Activated T-helper 1 cell treated with anti-CD3 and anti-CD28 coated beads, Interleukin-12 subunit alpha, Interleukin-12 subunit beta, Interleukin-2, Interleukin-4 antibody, amounts not matched to agents 30 ng/mL and 10 ng/mL and 1 ng/mL, durations not matched to agents 14 hours and 24 hours and 36 hours (primary cell): ENCODE measurements at places on chromosomes 4 and X.

- DNase-seq = no peak
- peak overlapping the region; percentile 75 for H3K4me3 ChIP-seq
- peaks cover 13% of the 10 kb centered on the region for H3K4me1 ChIP-seq
These were observed 554 bp downstream of the CDKL5 start for GRCh38 chrX:18426004-18426320.

- DNase-seq = no peak
- peaks cover 7% of the 10 kb centered on the region for H3K36me3 ChIP-seq
- no peaks in the 10 kb centered on the region for H3K27me3 ChIP-seq
These were observed 207.0 kb upstream of the TBL1X start for GRCh38 chrX:9257718-9258420.

- no peaks in the 10 kb centered on the region for H3K27me3 ChIP-seq
- H3K27ac ChIP-seq = peak overlapping the region; percentile 91
- peak overlapping the region; percentile 23 for H3K4me3 ChIP-seq
These were observed 8.4 kb upstream of the TBL1X start for GRCh38 chrX:9456250-9457074.

DNA sequence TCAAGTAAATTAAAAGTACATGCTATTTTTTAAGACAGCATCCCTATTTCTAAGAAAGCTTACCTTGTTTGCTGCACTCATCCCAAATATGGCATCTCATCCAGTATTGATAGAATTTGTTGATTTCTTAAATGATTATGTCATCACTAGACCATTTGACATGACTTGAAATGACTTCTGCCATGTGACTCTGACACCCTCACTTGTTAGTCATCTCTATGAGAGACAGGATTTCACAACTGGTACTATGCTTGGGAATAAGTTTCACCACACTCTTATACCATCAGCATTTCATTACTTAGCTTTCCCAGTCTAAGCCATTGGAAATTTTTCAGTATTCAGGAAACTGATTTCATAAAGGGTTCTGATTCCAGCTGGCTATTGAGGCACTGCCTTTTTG lies 55.3 kb downstream of the TMPRSS11F start:
- no peak overlapping the region for H3K27ac ChIP-seq
- DNase-seq = no peak
- no peaks in the 10 kb centered on the region for H3K4me1 ChIP-seq
- no peaks in the 10 kb centered on the region for H3K27me3 ChIP-seq

GRCh38 chrX:118370921-118371624 lies 25.2 kb downstream of the WDR44 start:
- no peaks in the 10 kb centered on the region for H3K4me1 ChIP-seq
- H3K27ac ChIP-seq = no peak overlapping the region
- H3K27me3 ChIP-seq = no peaks in the 10 kb centered on the region
- H3K36me3 ChIP-seq = no peaks in the 10 kb centered on the region

- H3K27ac ChIP-seq = peak overlapping the region; percentile 7
- peak overlapping the region; percentile 89 for H3K4me3 ChIP-seq
- H3K4me1 ChIP-seq = peaks cover 33% of the 10 kb centered on the region
- peaks cover 27% of the 10 kb centered on the region for H3K36me3 ChIP-seq
- no peaks in the 10 kb centered on the region for H3K27me3 ChIP-seq
These were observed 6.6 kb downstream of the MID1IP1 start for GRCh38 chrX:38807873-38808272.

DNA sequence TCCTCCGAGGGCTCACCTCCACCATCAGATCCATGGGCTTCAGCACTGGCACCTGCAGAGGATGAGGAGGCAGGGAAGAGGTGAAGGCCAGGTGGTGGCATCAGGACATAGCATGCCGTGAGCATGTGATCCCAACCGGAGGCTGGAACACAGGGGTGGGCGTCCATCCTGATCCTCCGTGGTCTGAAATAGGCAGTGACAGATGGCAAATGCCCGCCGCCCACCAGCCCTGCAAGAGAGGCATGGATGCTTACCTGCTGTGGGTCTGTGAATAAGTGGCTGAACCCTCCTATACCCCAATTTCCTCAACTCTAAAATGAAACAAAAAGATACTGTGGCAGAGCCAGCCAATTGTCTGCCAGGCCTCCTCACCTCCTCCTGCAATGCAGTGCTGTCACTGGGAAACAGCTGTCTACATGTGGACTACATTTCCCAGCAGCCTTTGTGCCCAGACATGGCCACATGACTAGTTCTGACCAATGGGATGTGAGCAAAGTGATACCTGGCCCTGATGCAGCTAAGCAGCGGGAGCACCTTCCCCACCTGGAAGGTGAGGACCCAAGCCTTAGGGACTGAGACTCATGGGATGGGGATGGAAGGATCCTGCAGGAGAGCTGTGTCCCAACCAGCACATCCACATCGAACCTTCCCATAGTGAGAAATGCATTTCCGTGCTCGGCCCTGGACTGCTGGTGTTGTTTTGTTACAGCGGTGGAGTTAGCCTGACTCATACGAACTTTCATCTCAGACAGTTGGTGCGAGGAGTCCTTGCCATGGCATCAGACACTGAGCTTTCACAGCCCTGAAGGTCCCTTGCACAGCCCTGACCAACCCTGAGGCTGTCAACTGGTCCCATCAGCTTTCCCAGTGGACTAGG lies 99.5 kb downstream of the PPP2R2C start:
- no peak overlapping the region for H3K27ac ChIP-seq
- H3K4me1 ChIP-seq = no peaks in the 10 kb centered on the region
- peaks cover 2% of the 10 kb centered on the region for H3K27me3 ChIP-seq
- H3K36me3 ChIP-seq = no peaks in the 10 kb centered on the region
- DNase-seq = peak; percentile 14

- H3K4me3 ChIP-seq = no peak overlapping the region
- H3K4me1 ChIP-seq = no peaks in the 10 kb centered on the region
- H3K27ac ChIP-seq = no peak overlapping the region
- no peaks in the 10 kb centered on the region for H3K27me3 ChIP-seq
- no peaks in the 10 kb centered on the region for H3K36me3 ChIP-seq
These were observed 72.4 kb downstream of the APBB2 start for GRCh38 chr4:41141900-41142299.

DNA sequence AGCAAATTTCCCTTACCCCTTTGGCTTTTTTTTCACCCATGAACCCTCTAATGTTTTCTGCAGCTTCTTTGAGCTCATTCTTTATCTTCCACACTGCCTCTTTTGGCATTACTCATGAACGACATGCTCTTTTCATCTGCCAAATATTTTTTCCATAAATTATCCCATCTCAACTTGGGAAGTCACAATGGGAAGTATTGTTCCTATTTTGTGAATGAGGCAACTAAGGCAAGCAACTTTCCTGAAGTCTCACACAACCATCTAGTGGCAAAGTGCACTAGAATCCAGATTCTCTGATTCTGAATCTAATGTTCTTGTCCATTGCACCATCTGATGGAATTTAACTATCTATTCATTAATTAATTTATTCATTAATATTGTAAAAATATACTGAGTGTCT lies 625 bp downstream of the RTL9 start:
- H3K4me1 ChIP-seq = no peaks in the 10 kb centered on the region
- H3K4me3 ChIP-seq = no peak overlapping the region
- H3K36me3 ChIP-seq = no peaks in the 10 kb centered on the region
- DNase-seq = no peak

DNA sequence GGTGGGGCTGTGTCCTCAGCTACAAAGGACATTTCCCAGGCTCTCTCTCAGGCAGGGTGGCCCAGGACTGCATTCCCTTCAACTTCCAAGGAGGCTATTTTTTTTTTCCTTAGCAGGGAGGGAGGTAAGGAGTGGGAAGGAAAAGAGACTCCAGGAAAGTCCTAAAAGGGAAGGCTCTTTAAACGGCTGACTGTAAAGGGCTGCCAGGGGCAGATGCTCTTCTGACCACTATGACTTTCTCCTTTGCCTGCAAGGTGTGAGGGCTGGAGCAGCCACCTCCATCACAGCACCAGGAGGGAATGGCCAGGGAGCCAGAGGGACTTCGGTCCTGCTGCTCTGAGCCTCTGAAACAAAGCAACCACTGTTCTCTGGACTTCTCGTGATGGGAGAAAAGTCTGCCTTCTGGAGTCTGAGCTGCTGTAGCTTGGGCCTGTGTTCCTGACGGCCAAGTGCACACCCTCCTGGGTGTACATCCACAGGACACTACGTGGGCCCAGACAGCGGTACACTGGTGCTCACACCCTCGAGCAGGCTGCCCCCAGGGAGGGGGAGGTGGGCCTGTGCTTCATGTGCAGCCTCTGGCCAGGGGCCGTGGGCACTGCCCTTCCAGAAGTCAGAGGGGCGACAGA lies 17.9 kb downstream of the NAT8L start:
- no peak overlapping the region for H3K27ac ChIP-seq
- H3K36me3 ChIP-seq = no peaks in the 10 kb centered on the region
- DNase-seq = no peak

- no peaks in the 10 kb centered on the region for H3K27me3 ChIP-seq
- H3K4me1 ChIP-seq = no peaks in the 10 kb centered on the region
- no peak overlapping the region for H3K27ac ChIP-seq
- no peak for DNase-seq
- no peaks in the 10 kb centered on the region for H3K36me3 ChIP-seq
These were observed 116.3 kb downstream of the HS3ST1 start for GRCh38 chr4:11312389-11312788.

- no peaks in the 10 kb centered on the region for H3K27me3 ChIP-seq
- no peak overlapping the region for H3K4me3 ChIP-seq
- peaks cover 8% of the 10 kb centered on the region for H3K36me3 ChIP-seq
These were observed 9.4 kb upstream of the ADD1 start for GRCh38 chr4:2834001-2834921.
